ENCODE measurements at places on chromosomes 2 and 18.

DNA sequence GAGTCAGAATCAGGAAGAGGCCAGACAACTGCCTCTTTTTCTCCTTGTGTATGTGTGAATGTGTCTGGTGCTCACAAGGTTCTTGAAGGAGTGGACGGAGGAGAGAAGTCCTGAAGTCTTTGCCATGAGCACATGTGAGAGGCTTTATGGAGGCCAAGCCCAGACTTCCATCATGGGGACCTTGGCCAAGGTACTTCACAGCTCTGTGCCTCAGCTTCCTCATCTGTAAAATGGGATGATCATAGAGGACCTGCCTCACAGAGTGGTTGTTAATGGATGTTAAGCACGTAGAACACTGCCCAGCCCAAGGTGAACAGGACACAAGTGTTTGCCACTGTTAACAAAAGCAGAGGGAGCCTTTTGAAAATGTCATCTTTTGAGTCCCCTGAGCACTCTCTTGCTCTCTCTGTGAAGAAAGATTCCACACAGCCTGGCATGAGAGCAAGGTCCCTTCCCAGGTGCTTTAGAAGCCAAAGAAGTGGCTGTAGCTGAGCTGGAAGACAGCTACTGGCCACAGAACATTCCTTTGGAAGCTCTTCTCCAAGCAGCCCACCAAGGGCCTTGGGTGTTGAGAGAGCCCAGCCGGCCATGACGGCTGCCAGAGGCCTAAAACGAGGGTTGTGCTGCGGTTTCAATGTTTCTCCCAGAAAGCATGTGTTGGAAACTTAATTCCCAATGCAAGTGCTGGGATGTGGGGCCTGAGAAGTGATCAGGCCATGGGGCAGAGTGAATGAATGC is 41.8 kb upstream of the ASPRV1 start:
- DNase-seq = no peak

GRCh38 chr2:65353927-65354326 is 78.5 kb downstream of the SPRED2 start:
- DNase-seq = no peak

DNA sequence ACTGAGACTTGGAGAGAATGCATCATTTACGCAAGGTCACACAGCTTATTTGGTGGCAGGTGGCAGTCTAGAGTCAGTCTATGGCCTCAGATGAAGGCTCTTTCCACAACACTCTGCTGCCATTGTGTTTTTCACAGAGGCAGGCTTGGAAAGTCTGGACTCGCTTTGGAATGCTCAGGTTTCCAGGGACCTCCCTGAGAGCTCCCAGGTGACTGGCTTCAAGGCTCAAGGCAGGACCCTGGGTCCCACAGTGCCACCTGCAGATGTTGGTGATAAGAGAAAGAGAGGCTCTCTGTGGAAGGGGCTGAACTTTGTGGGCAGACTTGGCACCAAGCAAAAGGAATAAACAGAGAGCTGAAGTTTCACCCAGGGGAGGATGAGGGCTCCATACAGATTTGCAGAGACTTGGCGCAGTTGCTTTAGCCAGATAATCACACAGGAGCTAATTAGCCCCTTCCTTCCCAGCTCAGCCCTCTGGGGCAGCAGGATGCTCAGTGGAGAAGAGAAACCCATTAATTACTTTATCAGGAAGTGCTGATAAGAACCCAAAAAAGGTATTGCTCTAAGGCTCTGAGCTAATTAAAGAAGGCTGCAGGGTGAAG is 103.5 kb downstream of the LBH start:
- no peak for DNase-seq

- no peak for DNase-seq
Measured at GRCh38 chr2:219282375-219282774, 3.2 kb downstream of the DNAJB2 start.

DNA sequence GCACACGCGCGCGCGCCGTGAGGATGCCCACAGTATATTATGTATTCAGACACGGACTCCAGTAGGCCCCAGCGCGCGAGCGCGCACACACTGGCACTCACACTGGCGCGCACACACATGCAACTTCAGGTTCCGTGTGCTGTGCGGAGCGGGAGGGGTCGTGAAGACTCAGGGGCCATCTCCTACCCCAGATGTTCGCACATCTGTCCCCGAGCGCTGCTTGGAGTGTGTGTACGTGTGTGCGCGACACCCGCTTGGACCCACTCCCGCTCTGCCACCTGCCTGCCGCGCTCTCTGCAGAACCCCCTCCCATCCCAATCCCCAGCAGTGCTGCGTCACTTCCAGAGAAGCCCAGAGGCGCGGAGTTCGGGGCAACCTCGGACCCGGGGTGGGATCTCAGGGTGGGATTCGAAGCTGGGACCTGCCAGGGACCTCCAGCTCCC is 2.6 kb downstream of the NRP2 start:
- no peak for DNase-seq

GRCh38 chr2:224968051-224968450 is 74.2 kb downstream of the DOCK10 start:
- no peak for DNase-seq

GRCh38 chr2:151774506-151774905 is 40.2 kb upstream of the NEB start:
- no peak for DNase-seq

GRCh38 chr2:203694191-203694590 is 12.2 kb upstream of the CD28 start:
- DNase-seq = no peak

- no peak for DNase-seq
Measured at GRCh38 chr18:23693846-23694245, 4.6 kb downstream of the LAMA3 start.

GRCh38 chr18:8980496-8980895 is 122.0 kb upstream of the NDUFV2 start:
- DNase-seq = no peak

DNA sequence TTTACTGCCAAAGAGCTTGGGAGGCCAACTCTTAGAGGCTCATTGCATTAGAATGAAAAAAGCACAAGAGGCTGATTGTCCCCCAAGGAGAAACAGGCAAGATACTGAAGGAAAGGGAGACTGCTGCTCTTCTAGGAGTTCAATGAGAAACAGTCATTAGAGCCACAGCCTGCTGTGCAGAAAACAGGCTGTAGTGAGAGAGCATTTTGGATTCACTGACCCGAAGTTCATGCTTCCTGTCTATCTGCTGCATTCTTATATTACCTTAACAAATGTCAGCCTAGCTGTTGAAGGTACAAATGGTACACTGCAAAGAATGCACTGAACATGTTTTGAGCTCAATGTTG is 423.3 kb downstream of the SETBP1 start:
- no peak for DNase-seq

DNA sequence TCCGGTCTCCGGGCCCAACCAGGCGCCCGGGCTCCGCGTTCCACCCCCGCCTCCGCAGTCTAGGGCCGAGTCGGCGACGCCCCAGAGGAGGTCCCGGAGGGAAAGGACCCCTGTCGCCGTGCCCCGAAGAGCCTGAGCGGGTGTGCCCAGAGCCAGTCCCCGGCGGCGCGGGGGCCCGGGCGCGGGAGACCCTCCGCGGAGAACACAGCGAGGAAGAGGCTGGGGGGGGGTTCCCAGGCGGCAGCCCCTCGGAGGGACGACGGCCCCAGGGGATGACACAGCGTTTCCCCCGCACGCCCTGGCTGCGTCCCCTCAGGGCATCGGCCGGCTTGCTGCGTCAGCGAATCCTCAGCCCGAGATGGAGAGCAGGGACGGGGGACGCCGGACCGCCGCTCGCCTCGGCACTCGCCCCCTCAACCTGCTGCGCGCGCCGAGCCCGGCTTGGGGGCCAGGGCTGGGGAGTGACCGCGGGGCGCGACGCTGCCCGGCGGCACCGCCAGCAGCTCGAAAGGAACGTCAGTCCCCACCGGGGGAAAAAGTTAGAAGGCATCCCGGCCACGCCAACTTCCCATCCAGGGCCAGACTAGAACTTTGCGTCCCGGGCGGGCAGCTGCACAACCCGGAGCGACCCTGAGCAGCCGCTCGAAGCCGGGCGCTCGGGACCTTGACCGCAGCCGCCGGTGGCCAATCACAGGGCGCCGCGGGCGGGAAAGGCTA is 711 bp downstream of the SFXN5 start:
- peak; percentile 17 for DNase-seq

DNA sequence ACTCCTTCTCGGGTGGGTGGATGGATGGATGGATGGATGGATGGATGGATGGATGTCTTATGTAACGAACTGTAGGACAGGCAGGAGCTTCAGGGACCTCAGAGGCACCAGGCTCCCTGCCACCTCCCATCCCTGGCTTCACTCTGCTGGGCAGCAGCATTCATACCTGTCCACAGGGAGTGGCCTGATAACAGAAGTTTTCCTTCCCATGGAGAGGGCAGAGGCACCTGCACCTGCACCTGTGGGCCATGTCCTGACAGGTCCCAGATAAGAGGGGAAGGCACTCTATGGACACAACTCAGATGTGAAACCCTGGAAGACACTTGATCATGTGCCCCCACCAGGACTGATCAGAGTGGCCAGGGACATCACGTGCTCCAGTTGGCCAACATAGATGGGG is 142.3 kb downstream of the GBX2 start:
- no peak for DNase-seq

- no peak for DNase-seq
Measured at GRCh38 chr18:62187543-62188510, 772 bp downstream of the RELCH start.

GRCh38 chr2:152488075-152488474 is 153.1 kb downstream of the FMNL2 start:
- no peak for DNase-seq
